ENCODE measurements at places on chromosomes 2 and 18.

DNA sequence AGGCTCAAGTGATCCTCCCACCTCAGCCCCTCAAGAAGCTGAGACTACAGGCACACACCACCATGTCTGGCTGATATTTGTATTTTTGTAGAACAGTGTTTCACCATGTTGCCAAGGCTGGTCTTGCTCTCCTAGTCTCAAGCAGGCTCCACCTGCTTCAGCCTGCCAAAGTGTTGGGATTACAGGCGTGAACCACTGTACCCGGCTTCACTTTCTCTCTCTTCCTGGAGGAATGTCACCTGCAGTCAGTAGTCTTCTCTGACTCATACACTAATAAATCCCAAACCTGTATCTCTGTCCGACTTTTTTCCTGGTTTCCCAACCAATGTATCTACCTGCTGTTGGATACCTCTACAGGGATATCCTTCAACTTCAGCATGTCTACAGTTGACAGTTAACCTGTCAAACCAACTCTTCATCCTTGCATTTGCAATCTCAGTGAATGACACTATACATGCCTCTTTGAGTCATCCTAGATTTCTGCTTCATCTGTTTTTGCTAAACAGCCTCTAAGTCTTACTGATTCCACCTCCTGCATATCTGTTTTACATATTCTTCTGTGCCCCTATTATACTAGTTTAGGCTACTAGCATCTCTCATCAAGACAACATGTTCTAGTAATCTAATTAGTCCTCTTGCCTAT is 54.5 kb downstream of the RBBP8 start:
- DNase-seq = no peak

- DNase-seq = no peak
Measured at GRCh38 chr2:64408031-64408430, 45.9 kb upstream of the LGALSL start.

DNA sequence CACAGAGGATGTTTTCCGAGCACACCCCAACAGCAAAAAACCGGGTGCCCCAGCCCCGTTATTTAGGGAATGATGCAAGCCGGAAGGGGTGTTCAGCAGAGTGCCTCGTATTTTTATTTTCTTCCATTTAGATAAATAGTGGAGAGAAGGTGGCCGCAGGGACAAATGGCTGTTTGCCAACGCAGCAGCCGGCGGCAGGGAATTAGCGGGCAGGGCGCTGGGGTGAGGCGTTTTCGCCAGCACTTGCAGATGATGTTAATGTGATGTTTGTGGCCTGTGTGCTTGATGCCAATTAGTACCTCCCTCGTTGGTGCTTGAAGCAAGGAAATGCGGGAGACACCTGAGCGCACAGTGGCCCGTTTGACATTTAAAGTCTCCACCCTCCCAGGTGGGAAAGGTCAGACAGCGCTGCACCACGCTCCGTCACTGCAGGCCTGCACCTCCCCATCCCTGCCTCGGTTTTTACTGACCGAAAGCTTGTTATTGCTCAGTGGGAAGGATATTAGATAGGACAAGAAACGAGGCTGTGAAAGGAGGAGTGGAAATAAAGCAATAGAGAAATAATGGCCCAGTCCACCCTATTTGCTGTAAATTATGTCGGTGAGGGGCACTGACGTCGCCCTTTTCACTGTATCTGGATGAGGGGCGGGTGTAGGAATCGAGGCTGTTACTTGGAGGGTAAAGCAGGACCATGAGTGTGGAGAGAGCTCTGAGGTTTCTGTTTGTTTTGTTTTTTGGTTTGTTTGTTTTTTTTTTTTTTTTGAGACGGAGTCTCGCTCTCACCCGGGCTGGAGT is 39.1 kb downstream of the NFATC1 start:
- DNase-seq = no peak

- DNase-seq = no peak
Measured at GRCh38 chr2:128833664-128834027, 515.0 kb upstream of the HS6ST1 start.

DNA sequence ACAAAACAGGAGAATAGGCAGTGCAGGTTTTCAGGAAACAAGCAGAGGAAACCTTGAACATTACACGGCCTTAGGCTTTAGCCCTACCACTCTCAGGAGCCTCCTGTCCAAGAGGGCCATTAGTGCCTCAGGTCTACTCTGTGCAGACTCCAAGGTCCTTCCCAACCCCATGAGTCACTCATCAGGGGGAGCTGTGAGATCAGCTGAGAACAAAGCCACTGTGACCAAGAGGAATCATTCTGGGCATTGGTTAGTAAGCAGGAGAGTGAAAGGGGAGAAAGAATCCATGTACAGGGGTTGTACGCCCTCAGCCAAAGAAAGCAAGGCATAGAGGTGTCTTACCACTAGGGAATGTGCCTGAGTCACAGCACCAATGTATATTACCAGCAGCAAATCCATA is 680.3 kb downstream of the DPP10 start:
- no peak for DNase-seq

DNA sequence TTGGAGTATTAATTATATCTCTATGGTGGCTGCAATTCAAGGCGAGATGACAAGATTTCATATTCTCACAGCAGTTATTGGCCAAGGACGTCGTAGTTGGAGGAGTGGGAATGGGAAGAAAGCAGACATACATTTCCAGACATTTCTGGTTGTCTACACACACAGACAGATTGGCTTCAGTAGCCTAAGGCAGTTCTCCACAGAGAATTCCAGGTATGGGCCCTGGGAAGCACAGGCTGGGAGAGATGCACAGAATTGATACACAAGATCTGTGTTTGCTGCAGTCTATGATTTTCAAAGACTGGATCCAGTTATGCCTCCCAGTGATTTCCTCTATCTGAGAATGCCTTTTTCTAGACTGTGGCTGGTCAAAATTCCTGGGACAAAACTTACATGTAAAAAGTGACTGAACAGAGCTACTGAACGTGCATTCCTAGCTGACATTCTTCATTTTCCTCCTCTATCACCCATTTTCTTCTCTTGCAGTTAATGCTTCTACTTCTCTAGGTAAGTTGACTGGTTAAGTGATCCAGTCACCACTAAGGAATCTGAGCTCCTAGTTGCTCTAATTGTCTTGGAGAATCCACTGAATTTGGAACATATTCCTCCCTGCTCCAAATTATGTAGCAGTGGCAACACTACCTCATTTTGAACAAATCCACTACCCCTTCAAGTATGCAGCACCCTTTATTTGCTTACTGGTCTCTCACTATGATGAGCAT is 386.7 kb upstream of the CDH7 start:
- DNase-seq = no peak

GRCh38 chr2:3073041-3073595 is 304.5 kb downstream of the EIPR1 start:
- DNase-seq = no peak

GRCh38 chr2:8857709-8858108 is 20.3 kb upstream of the KIDINS220 start:
- DNase-seq = no peak

DNA sequence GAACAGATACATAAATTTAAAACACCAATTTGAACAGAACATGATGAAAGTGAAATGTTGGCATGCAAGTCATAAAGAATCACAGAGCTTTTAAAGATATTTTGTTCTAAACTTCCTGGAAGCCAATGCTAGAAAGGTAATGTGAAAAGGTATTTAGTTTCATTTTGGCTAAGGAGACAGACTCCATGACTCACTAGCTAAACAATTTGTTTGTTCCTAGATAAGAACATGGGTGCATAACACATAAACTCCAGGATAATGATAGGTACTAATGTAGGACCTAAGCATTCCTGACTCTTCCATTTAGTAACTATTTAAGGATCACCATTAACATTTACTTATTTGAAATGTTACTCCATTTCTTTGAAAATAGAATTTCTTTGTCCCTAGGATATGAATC is 292.5 kb upstream of the CNTNAP5 start:
- DNase-seq = no peak

DNA sequence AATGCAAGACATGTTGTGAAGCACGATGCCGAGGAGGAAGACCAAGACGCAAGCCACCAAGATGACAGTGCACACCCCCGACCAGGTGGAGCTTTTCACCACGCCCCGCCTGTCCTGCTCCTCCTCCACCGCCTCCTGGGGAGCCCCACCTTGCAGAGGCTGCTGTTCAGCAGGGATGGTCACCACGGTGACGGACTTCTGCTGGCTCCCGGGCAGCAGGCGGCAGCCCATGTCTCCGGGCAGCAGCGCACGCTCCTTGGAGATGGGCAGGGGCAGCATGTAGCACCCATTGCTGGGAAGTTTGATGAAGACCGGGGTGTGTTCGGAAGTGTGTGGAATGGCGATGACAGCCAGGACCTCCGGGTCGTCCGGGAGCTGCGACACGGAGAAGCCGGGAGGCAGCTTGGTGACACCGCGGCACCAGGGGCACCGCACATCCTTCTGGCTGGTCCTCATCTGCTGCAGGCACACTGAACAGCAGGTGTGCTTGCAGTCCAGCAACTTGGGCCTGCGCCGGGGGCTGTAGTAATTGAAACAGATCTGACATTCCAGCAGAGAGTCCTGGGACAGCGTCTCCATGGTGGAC is 76.8 kb downstream of the RNF152 start:
- no peak for DNase-seq

DNA sequence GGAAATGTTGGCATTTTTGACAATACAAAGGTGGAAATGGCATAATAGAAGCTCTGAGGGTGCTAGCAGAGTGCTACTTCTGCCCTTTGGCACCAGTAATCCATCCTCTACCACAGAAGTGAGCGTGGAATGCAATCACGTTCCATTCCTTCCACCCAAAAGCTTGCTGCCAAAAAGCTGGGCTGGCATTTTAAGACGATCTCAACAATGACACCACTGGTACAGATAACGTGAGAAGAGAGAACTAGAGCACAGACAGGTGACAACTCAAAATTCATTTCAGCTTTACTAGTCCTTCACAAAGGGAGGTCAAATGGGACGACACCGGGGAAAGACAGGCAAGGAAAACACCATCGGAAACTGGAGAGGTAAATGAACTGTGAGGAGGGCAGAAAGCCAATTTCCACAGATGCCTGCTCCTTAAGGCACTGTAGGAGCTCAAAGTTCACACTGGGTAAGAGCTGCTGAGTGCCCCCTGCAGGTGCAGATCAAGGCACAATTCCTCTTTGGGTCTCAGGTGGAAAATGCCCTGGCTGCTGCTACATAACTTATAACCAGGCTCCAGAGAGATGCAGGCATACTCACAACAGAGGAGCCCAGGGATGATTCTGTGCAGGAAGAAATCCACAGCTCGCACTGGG is 50.7 kb upstream of the RNU4ATAC start:
- DNase-seq = no peak

DNA sequence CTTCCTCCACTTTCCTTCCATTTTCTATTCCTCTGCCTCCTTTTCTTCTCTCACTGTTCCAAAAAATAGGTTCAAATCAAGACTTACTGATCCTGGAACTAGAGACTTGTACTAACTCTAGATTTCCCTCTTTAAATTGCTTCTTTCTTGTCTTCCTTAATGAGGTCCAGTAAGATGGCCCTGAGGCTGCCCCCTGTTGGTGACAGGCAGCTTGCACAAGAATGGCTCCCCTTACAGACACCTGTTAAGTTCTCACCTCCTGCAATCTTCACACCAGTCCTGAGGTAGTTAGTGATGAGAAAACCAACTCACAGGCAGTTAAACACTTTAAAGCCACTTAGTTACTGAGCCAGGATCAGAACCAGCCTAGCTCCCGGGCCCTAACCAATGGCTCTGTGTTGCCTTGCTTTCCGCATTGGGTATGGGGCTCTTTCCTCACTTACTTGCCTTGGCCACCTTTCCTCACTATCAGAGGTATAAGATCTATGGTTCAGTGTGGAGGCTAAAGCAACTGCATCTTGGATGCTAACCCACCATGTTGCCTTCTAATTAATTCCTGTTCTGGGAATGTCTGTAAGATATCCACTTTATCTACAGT is 130.6 kb downstream of the AKAIN1 start:
- DNase-seq = no peak

DNA sequence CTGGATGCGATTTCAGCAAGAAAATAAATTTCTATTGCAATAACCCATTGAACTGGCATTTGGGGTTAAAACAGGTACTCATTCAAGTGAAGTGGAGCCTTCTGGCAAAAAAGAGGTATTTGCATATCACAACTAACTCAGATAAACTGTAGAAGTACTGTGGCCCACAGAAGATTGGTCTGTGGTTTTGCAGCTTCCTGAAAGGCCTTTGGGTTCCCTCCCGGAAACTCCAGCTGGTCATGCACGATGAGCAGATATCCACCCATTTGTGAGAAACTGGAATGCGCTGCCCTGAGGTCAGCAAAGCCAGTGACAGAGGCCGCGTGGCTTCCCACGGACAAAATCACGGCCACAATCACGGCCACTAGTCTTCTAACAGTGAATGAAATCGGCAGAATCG is 106.3 kb downstream of the EPHA4 start:
- no peak for DNase-seq

Measured in stimulated activated CD8-positive, alpha-beta memory T cell treated with anti-CD3 and anti-CD28 coated beads, Interleukin-15, amount 100 ng/mL, for 24 hours (primary cell).